LHCN-M2 (cell line): ENCODE measurements at places on chromosomes 11 and 22. TPM values are rescaled to one million over a fixed set of nuclear protein-coding genes. Genes with fewer than 3 reads are reported as not detected.

GRCh38 chr22:18096823-18097222, 13.8 kb upstream of the TUBA8 start:
- DNase-seq, result no peak

SHISA8 gene
- not detected in 2 replicates for total RNA-seq

RPS19BP1 gene
- total RNA-seq, result 104 and 123 TPM in 2 replicates

CD3E gene
- total RNA-seq, result not detected in 2 replicates

DEUP1 gene
- total RNA-seq, result not detected in 2 replicates
